ENCODE measurements at places on chromosomes 5 and 9.

- peak; percentile 15 for DNase-seq
These were observed 334.7 kb downstream of the NDUFS4 start for GRCh38 chr5:53895091-53895683.

- DNase-seq: no peak
These were observed 31.4 kb downstream of the KCTD16 start for GRCh38 chr5:144202072-144202471.

GRCh38 chr5:137630216-137630971, 105.5 kb downstream of the KLHL3 start:
- DNase-seq: no peak

GRCh38 chr9:110125207-110125751, 82.7 kb downstream of the C9orf152 start:
- DNase-seq: no peak

- peak; percentile 7 for DNase-seq
These were observed 81.5 kb upstream of the PANK3 start for GRCh38 chr5:168660691-168661090.

- no peak for DNase-seq
These were observed 367.9 kb upstream of the ADAMTSL1 start for GRCh38 chr9:18106006-18106560.

GRCh38 chr9:127256324-127256723, 8.2 kb upstream of the GARNL3 start:
- DNase-seq: no peak

GRCh38 chr5:428219-428618, 14.8 kb upstream of the EXOC3 start:
- DNase-seq: no peak

DNA sequence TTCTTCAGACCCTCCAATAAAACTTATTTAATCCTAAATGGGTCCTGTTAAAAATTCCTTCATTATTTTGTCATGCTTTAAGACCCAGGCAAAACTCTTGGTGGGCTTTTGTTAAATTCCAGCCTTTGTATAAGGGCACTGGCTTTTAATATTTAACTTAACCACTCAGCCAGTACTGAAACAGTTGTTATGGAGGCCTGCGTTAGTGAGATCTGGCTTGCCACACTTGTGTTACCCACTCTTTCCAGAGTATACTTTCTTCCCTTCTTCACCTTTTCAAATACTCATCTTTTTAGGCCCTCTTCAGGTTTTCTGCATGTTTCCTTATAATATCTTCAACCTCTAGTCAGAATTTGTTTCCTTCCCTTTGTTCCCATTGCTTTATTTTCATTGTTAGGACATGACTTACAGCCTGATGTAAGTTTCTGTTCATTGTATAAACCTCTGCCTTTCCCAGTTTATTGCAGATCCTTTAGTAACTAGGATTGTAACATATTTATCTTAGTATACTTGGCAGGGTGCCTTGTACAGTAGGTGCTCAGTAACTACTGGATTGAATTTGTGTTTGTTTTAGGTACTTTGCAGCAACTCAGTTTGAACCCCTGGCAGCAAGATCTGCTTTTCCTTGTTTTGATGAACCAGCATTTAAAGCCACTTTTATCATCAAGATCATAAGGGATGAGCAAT, 48.8 kb downstream of the LNPEP start:
- DNase-seq: no peak

- peak; percentile 27 for DNase-seq
These were observed 31.4 kb upstream of the SPTLC1 start for GRCh38 chr9:92146610-92147009.
